ENCODE measurements at places on chromosomes 1 and 21.

DNA sequence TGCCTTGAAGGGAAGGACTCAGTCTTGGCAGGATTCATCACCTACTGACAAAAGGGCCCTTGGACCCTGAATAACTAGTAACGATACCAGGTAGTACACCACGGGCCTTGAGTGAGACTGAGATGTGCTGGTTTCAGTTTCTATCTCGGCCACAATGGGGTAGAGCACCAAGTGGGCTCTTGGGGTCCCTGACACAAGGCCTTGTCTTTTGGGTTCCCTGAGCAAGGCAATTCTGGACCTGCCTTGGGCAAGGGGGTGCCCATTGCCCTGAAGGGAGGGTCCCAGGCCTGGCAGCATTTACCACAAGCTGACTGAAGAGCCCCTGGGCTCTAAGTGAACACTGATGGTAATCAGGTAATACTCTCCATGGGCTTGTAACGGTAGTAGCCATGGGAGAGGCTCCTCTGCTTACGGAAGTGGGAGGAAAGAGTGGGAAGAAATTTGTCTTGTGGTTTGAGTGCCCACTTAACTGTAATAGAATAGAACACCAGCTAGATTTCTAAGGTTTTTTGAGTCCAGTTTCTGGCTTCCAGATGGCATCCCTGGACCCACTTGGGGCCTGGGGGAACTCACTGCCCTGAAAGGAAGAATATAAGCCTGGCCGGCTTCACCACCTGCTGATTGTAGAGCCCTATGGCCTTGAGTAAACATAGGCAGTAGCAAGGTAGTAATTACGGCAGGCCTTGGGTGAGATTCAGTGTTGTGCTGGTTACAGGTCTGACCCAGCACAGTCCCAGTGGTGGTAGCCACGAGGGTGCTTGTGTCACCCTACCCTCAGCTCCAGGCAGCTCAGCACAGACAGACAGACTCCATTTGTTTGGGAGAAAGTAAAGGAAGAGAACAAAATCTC lies 58.5 kb downstream of the WDR4 start:
- DNase-seq, result no peak

DNA sequence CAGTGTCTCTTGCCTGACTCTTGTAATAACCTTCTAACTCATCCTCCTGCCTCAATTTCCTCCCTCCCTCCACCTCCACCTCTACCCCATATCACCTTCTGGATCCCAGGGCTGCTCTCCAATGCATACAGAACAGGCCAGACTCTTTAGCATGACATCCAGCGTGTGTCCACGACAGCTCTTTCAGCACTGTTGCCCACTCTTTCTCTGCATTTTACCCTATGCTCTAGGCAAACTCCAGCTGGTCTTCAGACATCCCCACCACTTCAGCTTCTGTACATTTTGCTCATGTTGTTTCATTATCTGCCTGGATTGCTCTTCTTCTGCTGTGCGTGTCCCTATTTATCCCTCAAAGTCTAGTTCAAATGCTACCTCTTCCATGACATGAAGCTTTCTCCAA lies 4.8 kb downstream of the INKA2 start:
- no peak for DNase-seq

GRCh38 chr1:64769482-64769881 lies 24.6 kb downstream of the RAVER2 start:
- no peak for DNase-seq

DNA sequence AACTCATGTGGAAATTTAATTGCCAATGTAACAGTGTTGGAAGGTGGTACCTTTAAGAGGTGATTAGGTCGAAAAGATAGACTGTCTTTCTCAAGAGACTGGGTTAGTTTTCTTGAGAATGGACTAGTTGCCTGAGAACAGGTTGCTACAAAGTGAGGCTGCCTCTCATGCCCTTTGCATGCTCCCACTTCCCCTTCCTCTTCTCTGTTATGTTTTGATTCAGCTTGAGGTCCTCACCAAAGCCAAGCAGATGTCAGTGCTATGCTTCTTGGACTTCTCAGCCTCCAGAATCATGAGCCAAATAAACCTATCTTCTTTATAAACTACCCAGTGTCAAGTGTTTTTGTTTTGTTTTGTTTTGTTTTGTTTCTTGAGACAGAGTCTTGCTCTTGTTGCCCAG lies 187.0 kb upstream of the RUNX1 start:
- no peak for DNase-seq

- no peak for DNase-seq
Measured at GRCh38 chr1:81671038-81671437, 129.7 kb upstream of the ADGRL2 start.

DNA sequence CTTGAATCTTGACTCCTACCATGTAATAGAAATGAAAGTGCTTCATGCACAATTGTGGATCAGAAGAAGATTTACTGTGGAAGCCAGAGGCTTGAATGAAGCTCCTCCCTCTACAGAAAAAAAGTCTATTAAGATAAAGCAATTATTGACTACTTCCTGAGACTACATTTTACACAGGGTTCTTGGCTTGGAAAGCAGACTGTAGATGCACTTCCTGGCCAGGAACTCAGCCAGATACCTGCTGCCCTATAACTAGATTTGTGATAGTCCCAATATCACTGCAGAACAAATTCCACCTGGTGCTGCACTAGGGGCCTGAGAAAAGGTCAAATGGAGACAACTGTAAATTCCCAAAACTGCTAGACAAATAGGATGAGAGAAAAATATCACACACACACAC lies 96.8 kb upstream of the GUCA2B start:
- DNase-seq, result no peak

DNA sequence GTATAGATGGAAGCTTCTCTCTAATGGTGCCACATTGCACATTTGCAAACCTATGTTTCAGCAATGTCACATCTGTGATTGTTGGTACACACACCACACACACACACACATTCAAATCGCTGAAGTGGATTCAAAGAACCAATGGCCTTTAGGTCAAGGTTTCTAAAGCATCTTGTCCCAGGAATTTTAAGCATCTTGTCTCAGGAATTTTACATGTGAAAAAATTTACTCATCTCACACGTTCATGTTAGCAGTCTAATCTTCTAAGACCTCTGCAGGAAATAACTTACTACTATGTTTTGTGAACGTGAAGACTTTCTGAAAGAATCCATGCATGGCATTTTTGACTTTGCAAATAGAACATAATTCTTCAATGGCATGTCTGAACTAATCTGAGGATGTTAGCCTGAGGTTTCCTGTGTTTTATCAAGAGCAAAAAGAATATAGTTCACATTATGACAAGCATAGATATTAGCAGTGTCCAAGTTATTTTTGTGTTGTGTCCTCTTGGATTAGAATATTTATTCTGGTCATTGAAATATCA lies 125.1 kb downstream of the CYYR1 start:
- DNase-seq, result peak; percentile 50

GRCh38 chr1:201916649-201917249 lies 28.1 kb downstream of the SHISA4 start:
- DNase-seq, result peak; percentile 89

- DNase-seq, result peak; percentile 84
Measured at GRCh38 chr1:23470282-23471070, 13.5 kb downstream of the ASAP3 start.

- no peak for DNase-seq
Measured at GRCh38 chr1:212928323-212929291, 21.7 kb upstream of the VASH2 start.

- no peak for DNase-seq
Measured at GRCh38 chr21:17607684-17608083, 5.0 kb downstream of the BTG3 start.

- peak; percentile 23 for DNase-seq
Measured at GRCh38 chr1:173862769-173863223, 5.0 kb downstream of the GAS5 start.

DNA sequence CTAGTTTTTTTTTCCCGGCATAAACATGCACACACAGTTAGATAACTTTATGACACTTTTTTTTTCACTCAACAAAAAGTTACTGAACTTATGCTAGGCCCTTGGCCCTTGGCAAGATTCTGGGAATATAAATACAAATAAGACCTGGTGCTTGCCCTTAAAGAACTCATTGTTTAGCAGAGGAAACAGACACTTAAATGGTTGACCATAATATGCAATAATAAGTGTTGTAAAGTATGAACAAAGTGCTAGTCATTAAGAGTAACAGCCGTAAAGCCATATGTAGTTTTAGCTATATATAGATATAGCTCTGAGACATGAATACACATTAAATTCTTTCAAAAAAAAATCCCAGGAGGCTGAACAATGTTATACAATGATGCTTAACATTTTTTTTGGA lies 198.3 kb downstream of the CYYR1 start:
- no peak for DNase-seq

DNA sequence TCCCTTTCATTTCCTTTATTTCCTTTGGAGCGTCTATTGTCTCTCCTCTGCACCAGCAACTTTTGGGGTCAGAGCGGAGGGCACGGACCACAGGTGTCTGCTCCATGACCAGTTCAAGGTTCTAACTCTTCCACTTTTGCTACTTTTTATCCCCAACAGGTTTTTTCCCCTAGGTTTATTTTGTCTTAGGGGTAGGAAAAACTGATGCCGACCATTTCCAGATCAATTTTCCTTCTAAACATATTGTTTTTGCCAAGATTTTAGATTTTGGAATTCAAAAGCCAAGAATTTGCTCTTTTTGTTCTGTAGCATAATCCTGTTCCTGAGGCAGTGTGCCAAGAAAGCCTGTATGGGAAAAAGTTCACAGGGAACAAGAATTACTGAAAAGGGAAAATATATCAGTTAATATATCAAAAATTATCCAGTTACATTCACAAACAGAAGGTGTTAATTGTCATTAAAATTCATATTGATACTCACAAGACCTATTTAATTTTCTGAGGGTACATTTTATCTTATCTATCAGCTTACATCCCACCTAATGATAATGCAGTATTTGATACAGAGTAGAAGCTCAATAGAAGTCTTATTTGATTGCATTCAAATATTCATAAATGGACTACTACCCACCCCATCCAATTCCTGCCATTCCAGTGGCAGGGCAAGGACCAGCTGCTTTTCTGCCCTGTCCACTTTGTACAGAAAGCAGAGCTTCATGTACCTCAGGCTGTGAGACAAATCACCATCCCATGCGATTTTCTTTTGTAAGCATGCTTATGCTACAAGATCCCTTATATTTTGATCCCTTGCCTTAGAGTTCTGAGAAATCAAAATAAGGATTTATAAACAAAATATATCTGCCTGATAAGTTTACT lies 31.2 kb downstream of the TSEN15 start:
- no peak for DNase-seq

GRCh38 chr1:229280921-229281320 lies 10.0 kb downstream of the RAB4A start:
- DNase-seq, result peak; percentile 38

DNA sequence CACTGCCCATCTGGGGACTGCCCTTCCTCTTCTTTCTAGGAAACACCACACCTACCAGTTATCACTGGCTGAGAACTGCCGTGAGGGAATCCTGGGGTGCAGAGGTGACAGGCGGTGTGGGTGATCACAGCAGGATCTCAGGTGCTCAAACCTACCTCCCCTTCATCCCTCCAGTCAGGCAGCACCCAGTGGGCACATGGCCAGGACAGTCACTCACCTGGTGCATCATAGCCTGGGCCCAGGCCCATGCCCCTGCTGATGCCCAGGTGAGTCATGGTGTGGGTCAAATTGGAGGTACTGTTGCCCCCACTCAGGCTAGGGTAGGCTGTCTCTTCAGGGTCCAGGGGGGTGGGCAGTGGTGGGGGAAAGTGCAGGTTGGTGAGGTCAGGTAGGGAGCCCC lies 5.3 kb upstream of the DENND4B start:
- no peak for DNase-seq

DNA sequence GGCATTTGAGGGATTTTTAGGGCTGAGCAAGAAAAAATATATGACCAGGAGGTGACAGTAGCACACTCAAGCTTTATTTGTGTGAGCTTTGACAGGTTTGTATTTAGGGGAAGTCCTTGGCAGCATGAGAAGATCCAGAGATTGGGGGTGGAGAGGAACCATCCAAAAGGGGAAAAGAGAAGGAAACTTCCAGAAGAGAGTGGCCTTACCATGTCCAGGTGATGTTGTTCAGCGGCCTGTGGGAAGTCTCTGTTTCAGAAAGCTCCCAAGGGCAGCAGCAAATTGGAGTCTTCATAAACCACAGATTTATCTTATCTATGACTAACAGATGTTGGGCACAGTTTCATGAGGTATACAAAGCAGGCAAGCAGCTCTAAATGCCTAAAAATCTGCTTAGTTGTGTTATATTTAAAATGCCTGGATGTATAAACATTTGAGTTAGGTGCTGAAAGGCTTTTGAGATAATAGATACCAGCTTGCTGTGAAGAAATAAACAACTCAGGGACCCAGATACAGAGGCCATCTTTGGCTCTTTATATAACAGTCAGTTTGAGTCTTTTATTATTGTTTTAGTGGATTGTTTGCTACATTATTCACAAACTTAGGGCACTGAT lies 21.2 kb upstream of the ADAR start:
- DNase-seq, result no peak

DNA sequence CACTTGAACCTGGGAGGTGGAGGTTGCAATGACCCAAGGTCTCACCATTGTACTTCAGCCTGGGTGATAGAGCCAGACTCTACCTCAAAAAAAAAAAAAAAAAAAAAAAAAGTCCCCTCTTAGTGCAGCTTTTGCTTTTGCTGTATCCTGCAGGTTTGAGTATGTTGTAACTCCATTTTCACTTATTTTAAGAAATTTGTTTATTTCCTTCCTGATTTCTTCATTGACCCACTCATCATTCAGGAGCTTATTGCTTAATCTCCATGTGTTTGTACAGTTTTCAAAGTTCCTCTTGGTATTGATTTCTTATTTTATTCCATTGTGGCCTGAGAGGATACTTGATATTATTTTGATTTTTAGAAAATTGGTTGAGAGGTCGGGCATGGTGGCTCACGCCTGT lies 50.9 kb upstream of the AK4 start:
- DNase-seq, result no peak

- DNase-seq, result no peak
Measured at GRCh38 chr1:7753641-7754040, 17.5 kb upstream of the VAMP3 start.

GRCh38 chr1:231093156-231093922 lies 53.3 kb upstream of the FAM89A start:
- no peak for DNase-seq

DNA sequence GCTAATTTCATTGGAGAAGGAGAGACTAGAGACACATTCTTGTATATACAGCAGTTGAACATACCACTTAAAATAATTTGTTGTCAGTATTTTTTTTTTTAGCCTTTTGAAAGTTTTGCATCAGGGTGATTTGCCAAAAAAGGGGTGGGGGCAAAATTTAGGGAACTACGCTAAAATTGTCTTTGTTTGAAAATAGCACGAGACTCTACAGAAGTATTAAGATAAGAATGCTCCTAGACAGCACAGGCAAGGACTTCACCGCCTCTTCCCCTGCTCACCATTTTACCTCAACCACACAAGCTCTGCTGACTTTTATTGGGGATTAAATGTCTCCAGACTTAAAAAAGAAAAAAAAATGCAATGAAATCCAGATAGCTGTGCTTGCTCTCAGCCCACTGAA lies 236.1 kb upstream of the USP25 start:
- no peak for DNase-seq

GRCh38 chr21:38333301-38334272 lies 76.8 kb downstream of the KCNJ15 start:
- peak; percentile 45 for DNase-seq

GRCh38 chr1:8985915-8986813 lies 40.1 kb downstream of the SLC2A7 start:
- peak; percentile 97 for DNase-seq

All from fibroblast of skin of right biceps (primary cell).